Hepatic stellate cell (primary cell): ENCODE measurements at places on chromosomes 3 and 15.

GRCh38 chr3:126414406-126414805 is 19.7 kb downstream of the CFAP100 start:
- no peak for DNase-seq

- no peak for DNase-seq
Measured at GRCh38 chr15:86300390-86301125, 220.9 kb downstream of the AGBL1 start.

DNA sequence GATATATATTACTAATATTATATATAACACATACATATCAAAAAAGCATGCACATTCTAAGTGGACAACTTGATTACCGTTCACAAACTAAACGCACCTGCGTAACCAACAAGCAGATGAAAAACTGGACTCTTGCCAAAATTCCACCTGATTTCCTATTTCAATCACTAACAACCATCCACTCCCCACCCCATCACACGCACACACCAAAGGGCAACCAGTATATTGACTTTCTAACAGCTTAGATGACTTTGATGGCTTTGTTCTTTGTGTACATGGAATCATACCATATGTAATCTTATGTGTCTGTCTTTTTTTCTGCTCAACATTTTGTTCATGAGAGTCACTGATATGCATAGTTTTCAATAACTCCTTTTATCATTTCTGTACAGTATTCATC is 496.8 kb upstream of the ARRDC4 start:
- no peak for DNase-seq

GRCh38 chr3:129555153-129555550 is 12.2 kb downstream of the H1-8 start:
- DNase-seq, result no peak

GRCh38 chr3:25856902-25857518 is 67.1 kb downstream of the OXSM start:
- DNase-seq, result peak; percentile 43
